Stimulated activated CD4-positive, alpha-beta T cell treated with anti-CD3 and anti-CD28 coated beads, Interleukin-12 subunit alpha, Interleukin-12 subunit beta, amount 100 ng/mL, for 24 hours (primary cell): ENCODE measurements at places on chromosomes 6 and 20.

DNA sequence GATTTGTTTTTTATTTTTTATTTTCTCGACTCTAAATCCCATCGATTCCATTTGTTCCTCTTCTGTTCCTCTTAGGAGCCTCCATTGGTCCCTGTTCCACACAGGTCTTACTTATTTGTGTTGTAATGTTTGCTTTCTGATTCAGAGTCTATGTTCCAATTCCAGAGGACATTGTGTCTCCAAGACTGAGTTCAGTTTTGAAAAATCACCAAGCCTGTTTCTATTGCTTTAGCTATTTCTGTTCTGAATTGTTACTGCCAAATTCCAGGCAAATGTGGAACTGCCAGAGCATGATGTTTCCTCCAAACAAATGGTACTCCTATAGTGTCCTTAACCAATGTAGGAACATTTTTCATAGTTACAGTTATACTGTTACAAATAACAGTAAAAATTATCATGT lies 270.9 kb upstream of the SPTLC3 start:
- DNase-seq, result no peak

GRCh38 chr6:10720265-10720959 lies 2.5 kb upstream of the TMEM14C start:
- peak; percentile 50 for DNase-seq

DNA sequence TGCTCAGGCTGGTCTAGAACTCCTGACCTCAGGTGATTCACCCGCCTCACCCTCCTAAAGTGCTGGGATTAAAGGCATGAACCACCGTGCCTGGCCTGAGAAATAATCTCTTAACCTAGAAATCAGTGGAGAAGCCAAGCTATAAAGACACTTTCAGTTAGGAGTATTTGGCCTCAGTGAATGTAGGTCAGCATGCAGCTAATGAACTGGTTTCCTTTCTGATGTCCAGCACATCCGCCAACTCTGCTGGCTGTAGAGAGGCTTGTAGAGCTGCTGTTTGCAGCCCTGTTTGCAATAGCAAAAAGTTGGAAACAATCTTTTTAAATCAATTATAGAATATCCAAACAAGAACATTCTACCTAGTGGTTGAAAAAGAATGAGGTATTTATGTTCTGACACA lies 42.4 kb upstream of the ELOVL5 start:
- DNase-seq, result no peak

GRCh38 chr20:2314759-2315439 lies 19.1 kb downstream of the TGM3 start:
- DNase-seq, result no peak

DNA sequence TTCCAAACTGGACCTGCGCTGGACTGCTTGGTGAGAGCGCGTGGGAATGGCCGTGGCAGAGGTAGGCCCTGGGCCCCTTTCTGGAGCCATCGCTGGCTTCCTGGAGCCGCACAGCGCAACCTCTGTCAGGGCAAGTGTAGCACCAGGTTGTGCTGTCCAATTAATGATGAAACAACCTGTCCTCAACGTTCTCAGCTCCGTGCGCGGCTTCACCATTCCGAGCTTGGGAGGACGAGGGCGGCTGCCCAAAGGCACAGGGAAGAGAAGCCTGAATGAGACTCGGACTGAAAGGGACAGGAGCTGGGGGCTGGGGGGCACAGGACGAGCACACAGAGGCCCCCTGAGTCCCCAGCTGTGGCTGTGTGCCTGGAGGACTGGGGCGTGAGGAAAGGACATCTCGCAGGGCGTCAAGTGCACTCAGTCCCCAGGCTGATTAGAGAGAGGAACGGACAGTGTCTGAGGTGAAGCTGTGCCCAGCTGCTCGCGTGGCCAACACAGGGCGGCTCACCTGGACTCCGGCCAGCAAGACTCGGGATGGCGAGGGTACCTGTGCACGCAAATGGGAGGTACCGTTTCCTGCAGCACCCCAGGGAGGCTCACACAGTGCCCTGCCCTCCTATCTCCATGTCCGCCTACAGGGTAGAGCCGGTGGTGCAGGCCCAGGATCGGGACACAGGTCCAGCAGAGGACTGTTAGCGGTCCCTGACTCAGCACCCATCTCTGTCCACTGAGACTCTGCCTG lies 403.3 kb downstream of the TAF4 start:
- DNase-seq, result no peak

- DNase-seq, result peak; percentile 92
Observed at GRCh38 chr6:33570806-33571636, 9.1 kb downstream of the BAK1 start.

GRCh38 chr6:166046226-166046625 lies 121.4 kb downstream of the TBXT start:
- DNase-seq, result no peak

- DNase-seq, result no peak
Observed at GRCh38 chr20:40600441-40601219, 88.4 kb downstream of the MAFB start.

DNA sequence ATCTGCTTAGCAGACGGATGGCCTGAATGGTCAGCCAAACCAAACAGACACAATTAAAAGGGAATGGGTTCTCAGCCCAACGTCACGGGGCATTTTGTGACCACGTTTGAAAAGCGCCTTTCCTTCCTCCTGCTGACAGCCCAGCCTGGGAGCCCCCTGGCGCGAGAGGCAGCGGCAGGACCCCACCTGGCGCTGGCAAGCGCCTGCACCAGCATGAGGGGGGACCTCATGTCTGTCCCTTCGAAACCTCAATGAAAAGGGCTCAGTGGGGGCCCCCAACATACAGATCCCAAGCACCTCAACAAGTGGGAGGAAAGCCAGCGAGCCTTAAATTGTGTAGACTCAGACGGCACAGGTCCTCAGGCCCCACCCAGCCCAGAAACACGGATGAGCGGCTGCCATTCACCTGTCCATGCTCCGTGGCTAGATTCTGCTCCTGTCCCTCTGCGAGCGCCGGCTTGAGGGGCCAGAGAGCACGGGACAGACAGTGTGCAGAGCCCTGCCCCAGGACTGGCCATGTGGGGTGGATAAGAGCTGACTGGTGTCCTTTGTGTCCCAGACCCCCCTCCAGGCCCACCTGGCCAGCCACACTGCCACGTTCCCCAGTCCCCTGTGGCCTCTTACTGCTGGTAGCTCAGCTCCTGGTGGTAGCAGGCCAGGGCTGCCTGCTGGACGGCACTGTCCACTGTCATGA lies 87.6 kb downstream of the NINL start:
- no peak for DNase-seq

DNA sequence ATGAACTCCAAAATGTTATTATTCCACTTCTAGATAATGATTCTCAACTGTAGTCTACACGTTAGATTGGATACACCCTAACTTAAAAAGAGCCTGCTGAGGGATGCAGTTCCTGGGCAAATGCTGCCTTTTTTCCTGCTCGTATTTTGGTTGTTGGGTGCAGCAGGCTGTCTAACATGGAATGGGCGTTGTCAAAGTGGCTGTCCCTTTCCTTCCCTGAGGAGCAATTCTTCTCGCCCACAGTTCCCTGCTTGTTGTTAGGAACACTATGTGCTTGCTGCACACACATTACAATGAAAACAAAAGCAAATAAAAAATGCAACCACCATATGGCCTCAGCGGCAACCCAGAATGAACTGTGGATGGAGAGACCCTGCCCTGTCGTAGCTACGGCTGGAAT lies 1.7 kb upstream of the ADGRF5 start:
- no peak for DNase-seq

DNA sequence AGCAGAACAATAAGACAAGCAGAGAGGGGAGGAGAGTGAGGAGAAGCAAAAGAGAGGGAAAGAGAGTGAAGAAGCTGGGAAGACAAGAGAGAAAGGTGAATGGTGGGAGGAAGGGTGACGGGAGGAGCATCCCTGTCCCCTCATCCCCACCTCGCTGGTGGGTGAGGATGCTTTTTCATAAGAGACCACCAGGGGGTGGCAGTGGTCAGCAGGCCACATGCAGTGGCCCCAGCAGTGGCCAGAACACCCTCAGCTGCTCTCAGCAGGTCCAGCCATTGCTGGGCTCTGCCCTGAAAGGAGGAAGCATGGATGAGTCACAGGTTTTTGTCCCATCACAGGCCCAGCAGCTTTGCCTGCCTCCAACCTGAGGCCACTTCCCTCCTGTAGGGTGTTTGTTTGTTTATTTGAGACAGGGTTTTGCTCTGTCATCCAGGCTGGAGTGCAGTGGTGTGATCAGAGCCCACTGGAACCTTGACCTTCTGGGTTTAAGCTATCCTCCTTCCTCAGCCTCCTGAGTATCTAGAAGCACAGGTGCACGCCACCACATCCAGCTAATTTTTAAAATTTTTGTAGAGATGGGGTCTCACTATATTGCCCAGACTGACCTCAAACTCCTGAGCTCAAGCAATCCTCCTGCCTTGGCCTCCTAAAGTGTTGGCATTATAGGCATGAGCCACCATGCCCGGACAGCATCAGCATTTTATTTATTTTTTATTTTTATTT lies 24.0 kb downstream of the FGD2 start:
- no peak for DNase-seq

DNA sequence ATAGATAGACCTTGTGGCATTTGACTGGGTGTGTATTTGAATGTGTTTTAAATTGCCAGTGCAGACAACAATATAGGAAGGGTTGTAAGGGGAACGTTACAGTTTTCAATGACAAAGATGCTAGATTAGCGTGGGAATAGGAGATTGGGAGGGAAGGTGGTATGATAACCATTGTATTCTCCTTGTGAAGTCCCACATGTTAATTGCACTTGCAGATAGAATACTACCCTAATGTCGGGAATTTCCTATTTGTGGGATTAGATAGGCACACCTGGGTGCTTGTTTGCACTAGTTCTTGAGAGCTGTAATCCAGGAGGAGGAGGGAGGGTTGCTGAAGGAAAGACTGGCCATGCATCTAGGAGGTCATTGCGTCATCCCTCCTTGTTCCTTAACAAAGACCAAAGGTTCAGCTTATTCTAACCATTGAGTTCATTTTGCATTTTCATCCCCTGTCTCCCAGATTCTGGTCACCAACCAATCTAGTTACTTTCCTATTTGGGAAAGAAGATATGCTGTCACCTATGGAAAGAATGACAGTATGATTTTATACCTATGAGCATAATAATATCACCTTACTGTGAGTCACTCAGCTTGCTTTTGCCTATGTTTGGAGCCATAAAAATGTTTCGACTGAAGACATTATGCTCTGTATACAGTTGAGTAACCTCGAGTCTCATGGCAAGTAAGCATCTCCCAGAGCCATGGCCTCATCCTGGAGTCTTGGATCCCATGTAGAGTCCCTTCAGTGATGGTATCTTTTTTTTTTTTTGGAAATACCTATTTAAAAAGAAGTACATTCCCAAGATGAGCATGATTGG lies 201.5 kb downstream of the DTNBP1 start:
- DNase-seq, result no peak

DNA sequence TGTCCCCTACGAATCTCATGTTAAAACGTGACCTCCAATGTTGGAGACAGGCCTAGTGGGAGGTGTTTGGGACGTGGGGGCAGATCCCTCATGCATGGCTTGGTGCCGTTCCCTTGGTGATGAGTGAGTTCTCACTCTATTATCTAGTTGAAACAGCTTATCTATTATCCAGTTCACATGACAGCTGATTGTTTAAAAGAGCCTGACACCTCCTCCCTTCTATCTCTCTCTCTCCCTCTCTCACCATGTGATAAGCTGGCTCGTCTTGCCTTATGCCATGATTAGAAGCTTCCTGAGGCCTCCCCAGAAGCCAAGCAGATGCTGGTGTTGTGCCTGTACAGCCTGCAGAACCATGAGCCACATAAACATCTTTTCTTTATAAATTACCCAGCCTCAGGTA lies 32.9 kb upstream of the RIPK1 start:
- DNase-seq, result no peak

DNA sequence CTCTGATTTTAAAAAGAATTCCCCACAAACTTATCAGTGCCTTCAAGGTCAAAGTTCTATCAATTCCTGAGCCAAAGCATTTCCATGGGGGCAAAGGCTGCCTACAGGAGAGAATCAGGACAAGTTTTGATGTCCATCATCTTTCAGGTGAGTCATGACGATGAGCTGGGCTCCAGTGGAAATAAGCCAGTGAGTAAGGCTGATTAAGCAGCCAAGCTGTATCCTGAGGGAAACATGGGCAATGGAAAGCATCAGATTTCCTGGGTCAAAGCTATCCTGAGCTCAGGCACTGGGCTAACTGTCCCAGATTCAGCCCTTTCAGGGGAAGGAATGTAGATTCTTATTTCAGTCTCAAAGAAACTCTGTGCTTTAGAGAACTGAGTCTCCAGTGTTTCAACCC lies 377.4 kb downstream of the CD109 start:
- DNase-seq, result no peak

GRCh38 chr20:63091901-63092659 lies 85.3 kb upstream of the BHLHE23 start:
- no peak for DNase-seq

GRCh38 chr6:34798057-34798456 lies 6.2 kb downstream of the BLTP3A start:
- no peak for DNase-seq

DNA sequence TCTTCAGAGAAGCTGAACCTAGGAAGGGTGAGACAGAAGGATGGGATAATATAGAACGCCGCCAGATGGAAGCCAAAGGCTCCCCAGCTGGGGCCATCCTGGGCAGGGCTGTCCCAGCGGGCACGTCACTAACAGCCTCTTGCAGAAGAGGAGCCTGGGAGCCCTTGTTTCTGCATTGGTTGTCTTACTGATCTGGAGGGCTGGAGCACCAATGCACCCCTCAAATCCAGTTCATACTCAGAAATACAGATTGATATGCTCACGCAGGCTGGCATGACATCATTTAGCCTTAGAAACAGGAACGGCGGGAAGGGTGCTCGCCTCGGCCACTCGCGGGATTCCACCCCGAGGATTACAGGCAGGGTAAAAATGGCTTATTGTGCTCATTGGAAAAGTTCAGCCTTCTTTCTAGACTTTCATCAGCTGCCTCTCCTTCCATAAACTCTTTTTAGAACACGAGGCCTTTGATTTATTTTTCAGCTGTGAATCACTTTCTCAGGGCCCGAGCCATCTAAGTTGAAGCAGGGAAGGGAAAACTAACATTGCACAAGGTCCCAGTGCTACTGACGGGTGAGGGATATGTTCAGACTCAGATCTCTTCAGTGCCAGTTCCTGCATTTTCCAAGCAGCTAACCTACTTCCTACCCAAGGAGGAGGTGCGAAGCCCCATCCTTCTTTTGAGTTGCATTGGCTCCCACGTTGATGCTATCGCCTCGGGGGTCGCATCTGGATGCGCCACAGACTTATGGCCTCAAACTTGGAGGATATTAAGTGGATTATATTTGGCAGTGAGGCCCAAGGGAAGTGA lies 82.3 kb downstream of the GMPR start:
- no peak for DNase-seq

GRCh38 chr6:31363811-31364210 lies 6.8 kb upstream of the HLA-B start:
- DNase-seq, result no peak
